ENCODE measurements at places on chromosomes 4 and X.

GRCh38 chrX:64190136-64190740, 15.3 kb downstream of the AMER1 start:
- DNase-seq: no peak

GRCh38 chr4:74258963-74259362, 49.3 kb upstream of the EPGN start:
- no peak for DNase-seq

DNA sequence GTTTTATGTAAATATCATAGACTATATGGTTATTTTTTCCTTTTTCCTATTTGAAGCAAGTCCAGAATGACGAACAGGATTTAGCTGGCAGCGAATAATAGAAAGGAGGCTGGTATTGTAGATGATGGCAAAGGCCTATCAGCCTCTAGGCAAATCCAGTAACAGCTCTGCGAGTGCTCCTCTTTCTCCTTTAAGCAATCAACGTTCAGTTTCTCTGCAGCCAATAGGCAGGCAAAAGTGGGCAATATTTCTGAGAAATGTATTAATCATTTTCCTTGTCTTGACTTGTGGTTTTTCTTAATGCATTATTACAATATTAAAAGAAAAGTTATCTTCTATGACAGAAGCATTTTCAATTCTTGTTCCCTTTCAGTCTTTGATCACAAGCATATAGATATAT, 183.3 kb downstream of the SH3KBP1 start:
- no peak for DNase-seq

DNA sequence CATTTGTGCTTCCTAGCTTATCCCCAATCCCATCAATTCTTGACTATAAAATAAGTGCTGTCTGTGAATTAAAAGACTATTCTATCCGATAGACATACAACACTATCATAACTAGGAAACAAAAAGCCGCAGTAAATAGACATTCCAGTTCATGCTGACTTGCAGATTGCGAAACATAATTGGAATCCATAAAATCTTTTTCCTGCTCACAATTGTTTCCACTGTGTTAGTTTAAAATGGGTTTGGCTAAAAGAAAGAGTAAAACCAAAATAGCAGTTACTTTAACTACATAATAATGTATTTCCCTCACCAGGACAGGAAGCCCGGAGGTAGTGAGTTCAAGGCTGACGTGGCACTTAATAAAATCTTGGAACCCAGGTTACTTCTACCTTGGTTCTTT, 17.2 kb downstream of the SMIM31 start:
- no peak for DNase-seq

GRCh38 chrX:112636951-112637581, 42.7 kb downstream of the LHFPL1 start:
- DNase-seq: peak; percentile 60

DNA sequence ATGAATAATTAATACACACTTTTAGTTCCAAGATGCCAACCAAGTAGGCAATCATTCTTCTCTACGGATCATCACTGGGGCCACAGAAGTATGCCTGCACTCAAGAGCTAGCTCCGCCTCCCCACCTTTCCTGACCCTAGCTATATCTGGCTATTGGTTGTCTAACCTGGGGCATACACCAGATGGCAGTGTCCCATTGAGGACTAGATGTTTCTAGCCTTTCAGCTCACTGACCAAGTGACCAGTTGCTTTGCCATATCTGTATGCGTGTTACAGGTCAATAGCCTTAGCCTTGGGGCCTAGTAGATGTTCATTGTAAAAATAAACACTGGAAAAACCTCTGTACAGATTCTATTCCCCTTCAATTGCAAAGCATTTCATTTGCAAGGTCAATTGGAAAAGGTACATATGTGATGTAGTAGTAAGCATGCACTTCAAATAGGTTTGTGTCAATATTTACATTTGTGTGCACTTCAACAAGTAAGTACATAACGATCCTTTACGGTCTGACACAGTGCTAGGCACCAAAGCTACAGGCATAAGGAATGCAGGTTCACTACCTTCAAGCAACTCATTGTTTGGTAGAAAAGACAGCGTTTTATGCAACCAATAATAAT, 521.7 kb downstream of the PPARGC1A start:
- no peak for DNase-seq

GRCh38 chr4:3335385-3335784, 42.6 kb downstream of the RGS12 start:
- no peak for DNase-seq

DNA sequence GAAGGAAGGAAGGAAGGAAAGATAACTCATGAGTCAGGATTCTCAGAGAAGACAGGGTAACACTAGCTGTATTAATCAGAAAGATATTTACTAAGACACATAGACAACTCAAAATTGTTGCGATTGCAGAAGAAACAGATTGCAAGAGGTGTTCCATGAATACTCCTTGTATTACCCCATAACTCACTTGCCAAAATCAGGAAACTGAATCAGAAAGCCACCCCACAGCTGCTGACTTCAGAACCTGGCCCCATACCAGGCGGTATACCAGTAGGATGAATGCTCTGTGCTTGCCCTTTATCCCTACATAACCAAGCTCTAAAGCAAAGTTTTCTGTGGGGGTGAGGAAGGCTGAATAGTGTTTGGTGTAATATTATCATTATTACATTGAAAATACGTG, 468.5 kb downstream of the IQCM start:
- DNase-seq: no peak

- no peak for DNase-seq
These were observed 13.4 kb downstream of the LEF1 start for GRCh38 chr4:108155373-108155772.

GRCh38 chr4:185955826-185956543, 113.0 kb upstream of the TLR3 start:
- DNase-seq: no peak

DNA sequence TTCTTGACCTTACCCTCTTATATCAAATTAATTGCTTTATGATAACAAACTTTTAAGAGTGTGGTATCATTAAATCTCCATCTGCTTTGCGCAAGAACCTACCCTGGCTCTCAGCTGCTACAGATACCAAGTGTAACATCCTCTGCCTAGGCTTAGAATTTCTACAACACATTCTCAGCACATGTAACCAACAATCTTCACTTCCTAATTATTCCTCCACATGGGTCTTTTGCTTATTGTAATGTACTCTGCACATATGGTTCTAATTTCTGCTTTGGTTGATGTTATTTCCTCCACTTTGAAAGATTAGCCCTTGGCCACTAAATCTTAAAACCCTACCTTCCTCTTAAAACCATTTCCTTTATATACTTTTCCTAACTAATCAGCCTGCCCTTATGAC, 242.4 kb downstream of the ARHGAP24 start:
- DNase-seq: no peak

Measured in kidney glomerular epithelial cell (primary cell).